ENCODE measurements at places on chromosomes 6 and 20. TPM values are rescaled to one million over a fixed set of nuclear protein-coding genes. Genes with fewer than 3 reads are reported as not detected.

The DCDC2 gene
- 0.02 TPM for polyA plus RNA-seq

The SPATA25 gene
- 0.19 TPM for polyA plus RNA-seq

The DNAH8 gene
- not detected for polyA plus RNA-seq

The CEP250 gene
- 6.9 TPM for polyA plus RNA-seq

The HTR1B gene
- polyA plus RNA-seq = 1.6 TPM

The SNX14 gene
- polyA plus RNA-seq = 53.4 TPM
